Activated effector memory CD4-positive, alpha-beta T cell treated with anti-CD3 and anti-CD28 coated beads, Interleukin-2, amount 50 U/mL, for 16 hours (primary cell): ENCODE measurements at places on chromosomes 3 and 15.
A peak's percentile ranks its signal among the peaks of the same experiment; 100 is the strongest.

- no peak for DNase-seq
These were observed 230.8 kb upstream of the GPR149 start for GRCh38 chr3:154660811-154661210.

- no peak for DNase-seq
These were observed 184.6 kb upstream of the AGTR1 start for GRCh38 chr3:148513096-148513543.

GRCh38 chr3:129697229-129697969, 90.9 kb upstream of the PLXND1 start:
- DNase-seq: no peak

DNA sequence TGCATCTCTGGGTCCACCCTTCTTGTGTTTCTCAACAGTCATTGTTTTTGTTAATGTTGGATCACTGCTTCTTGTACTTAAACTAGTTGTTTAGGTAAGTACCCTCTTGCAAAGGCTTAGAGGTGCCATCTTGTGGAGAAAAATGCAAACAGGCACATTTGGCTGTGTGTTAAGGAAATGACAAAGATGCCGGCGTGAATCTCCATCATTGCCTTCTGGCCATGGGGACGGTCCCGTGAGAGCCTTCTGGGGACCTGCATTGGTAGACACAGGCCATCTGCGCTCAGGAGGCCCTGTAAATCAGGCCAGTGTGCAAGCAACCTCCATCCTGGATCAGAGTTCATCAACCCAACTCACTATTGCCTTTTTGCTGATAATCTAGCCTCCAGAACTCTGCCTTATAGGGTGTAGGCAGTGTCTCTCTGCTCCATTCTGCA, 158.6 kb upstream of the NR2E3 start:
- no peak for DNase-seq

DNA sequence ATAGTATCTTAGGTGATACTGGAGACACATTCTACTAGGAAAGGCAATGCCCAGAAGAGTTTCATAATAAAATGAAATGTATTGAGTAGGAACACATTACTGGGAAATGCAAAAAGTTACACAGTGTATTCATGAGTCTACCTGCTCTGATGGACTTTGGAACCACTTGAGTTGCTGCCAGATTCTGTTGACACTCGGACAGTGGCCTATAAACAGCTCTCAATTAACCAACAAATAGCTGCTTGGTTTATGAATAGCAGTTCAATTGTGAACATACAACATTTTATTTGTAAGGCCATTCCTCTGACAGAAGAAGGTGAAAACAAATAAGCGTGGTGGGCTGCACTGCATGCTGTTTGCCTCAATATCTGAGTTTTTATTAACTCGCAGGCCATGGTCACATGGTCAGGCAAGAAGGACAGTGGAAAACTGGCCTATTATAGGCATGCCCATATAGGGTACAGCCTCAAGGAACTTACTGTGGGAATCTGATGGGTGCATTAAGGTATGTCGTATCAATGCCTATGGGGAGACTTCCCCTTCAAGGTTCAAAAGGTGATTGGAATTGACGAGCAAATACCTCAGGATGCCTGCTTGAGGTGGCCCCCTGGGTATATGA, 66.2 kb downstream of the C3orf80 start:
- no peak for DNase-seq

GRCh38 chr3:153103406-153103945, 58.5 kb upstream of the RAP2B start:
- no peak for DNase-seq

GRCh38 chr3:160393346-160394008, 5.5 kb downstream of the IFT80 start:
- no peak for DNase-seq

DNA sequence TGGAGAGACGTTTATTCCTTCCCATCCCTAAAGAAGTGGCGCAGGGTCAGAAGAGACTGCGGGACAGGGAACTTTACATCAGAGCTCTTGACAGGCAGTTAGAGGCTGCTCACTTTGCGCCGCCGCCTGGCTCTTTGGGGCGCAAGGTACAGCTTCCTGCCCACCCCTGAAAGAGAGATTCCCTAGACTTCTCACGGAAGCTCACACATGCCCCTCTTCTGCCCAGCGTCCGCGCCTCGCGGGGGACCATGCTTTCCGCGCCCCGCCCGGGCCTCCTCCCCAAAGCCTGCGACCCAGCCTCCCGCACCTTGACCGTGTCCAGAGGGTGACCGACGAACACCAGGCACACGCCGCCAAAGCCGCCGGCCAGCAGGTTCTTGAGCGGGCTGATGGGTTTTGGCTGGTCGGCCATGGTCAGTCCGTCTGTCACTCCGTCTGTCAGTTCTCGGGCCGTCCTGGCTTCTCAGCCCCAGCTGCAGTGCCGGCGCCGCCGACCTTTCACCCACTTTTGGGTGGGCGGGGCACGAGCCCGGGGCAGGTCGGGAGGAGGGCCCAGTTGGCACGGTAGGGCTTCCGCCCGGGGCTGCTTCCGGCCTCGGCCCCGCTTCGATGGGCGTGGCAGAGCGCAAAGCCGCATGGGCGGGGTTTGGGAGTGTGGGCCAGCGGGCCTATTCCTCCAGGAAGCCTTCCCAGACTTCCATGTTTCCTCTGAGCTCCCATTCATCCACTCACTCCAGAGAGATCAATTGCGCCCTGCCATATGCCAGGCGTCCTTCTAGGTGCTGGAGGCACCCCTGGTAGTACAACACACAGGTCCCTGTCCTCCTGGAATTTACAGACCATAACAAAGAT, at the start of gene SLC25A20:
SLC25A20 (minus strand) TSS at position 500 of the 852 bp plus-strand sequence; CDS start at position 412, 88 bp downstream.
- peak; percentile 97 for DNase-seq

DNA sequence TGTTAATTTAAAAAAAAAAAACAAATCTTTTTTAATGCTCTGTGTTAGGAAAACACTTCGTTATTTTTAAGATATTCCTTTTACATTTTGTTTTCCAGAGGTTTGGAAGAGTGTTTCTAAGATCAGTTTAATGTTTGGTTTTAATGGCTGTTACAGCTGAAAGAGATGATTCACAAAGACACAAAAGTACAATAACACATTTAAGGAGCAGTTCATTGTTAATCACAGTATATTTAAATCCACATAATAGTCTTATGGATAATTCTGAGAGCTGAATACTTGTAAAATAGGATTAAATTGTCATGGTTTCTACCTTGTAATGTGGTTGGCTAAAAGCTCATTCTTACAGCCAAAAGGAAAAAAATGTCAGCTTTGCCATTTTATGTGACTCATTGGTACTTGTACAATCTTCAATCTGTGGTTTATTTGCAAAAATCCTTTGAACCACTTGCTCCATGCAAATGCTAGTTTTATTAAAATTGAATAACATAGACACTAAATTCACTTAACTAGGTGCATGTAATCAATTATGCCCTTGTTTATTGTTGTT, 426.4 kb downstream of the NLGN1 start:
- no peak for DNase-seq

GRCh38 chr15:82958638-82959037, 6.1 kb upstream of the HOMER2 start:
- DNase-seq: no peak

DNA sequence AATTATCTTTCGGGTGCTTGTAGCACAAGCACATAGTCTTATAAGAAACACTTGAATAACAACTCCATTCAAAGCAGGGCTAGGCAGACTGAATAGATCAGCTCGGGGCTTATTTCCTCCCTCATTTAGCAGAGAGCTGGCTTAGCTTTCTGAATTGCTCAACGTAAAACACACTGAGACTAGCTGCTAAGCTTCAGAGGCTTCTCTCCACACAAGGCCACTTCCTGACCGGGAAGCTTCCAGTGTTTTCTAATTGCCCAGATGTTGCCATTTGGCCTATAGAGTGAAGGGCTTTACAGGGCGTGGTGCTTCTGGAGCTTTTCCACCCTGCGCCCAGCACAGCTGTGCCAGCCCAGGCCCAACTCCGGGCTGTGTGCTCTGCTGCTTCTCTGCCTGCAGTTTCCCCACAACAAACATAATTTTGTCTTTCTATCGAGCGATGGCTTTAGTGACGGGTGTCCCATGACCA, 16.6 kb downstream of the FAM240A start:
- DNase-seq: no peak

DNA sequence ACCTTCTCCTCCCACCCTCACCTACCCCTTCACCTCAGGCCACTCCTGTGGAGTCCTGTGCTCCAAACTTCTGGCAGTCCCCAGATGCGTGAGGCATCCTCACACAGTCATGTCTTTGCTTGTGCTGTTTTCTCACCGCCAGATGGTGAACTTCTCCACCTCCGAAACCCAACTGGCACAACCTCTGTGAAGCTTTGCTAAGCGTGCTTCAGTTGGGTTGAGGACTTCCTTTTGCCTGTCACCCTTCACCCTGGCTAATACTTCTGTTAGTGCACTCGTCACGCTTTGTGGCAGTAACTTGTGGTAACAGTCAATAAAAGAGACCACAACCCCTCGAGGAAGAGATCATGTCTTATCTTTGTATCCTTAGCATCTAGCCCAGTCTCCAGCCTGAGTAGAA, 42.0 kb upstream of the SKOR1 start:
- DNase-seq: peak; percentile 75

GRCh38 chr3:152879130-152879789, 44.3 kb downstream of the P2RY1 start:
- no peak for DNase-seq

- no peak for DNase-seq
These were observed 35.2 kb upstream of the GREM1 start for GRCh38 chr15:32682569-32682968.

GRCh38 chr3:165817160-165817709, 20.0 kb downstream of the BCHE start:
- DNase-seq: no peak

DNA sequence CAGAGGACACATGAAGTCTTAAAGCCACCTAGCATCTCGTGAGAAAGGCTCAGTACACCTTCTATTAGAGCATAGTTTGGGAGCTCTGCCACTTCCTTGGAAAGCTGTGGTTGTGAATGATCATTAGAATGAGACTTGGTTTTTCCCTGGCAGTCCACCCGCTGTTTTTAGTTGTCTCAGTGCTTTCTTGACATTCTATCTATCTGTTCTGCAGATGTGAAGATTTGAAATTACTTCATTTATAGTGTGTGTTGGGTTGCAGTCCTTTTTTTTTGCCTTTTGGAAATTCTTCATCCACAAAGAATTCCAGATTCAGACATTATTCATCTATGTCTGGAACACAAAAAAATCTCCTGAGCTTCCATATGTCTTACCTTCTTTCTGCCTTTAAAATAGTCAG, 23.7 kb downstream of the PPP2R3A start:
- DNase-seq: no peak

DNA sequence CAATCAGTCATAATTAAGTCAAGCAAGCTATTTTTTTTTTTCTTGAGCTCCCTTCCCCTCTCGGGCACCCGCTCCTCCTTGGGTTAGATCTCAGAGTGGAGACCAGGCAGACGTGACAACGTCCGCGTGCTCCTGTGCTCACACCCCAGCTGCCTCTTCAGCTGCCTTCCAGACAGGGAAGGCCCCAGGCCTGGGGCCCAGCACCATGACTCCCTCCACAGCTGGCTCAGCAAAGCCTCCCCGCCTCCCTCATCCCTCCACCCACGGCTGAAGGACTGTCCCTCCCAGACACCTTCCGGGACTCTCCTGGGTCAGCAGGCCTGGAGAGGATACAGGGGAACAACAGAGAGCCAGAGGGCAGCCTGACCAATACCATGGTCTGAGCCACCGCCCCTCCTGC, 87.9 kb upstream of the LINGO1 start:
- DNase-seq: no peak

DNA sequence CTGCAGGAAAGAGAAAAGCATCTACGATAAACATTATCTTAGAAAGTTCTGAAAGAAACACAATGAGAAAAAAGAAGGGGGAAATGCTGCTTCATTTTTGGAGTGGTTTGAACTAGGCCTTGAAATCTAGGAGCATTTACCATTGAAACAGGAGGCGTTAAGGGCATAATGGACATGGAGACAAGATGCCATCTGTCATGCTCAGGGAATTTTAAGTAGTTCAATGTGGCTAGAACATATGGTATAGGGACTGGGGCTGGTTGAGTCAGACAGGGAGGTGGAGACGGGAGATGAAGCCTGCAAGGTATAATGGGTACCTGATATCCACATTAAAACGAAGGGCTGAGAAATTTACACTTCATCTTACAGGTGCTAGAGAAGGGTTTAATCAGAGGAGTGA, 10.4 kb upstream of the PLAAT1 start:
- DNase-seq: no peak
